ENCODE measurements at places on chromosomes 5 and 9.
A peak's percentile ranks its signal among the peaks of the same experiment; 100 is the strongest.

DNA sequence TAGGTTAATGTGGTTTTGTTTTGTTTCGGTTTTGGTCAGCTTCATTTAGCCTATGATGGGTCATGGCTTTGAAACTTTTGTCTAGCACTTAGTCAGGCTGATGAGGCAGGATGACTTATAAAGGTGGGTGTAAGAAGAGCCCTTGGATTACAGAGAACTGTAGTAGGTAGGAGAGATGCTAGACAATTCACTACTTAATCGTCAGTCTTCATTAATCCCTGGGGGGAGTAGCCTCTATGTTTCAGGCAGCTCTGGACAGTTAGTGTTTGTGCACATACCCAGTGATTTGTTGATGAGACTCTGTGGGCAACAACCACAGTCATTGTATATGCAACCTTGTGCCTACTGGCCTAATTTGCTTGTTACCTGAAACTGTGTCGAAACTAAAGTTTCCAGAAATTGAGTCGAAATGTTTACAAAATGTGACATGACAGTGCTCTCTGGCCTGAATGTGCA lies 113.3 kb downstream of the MTREX start:
- no peak overlapping the region for H3K4me3 ChIP-seq
- peaks cover 10% of the 10 kb centered on the region for H3K4me1 ChIP-seq
- no peak for DNase-seq
- H3K36me3 ChIP-seq, result peaks cover 31% of the 10 kb centered on the region
- H3K27ac ChIP-seq, result no peak overlapping the region

- no peaks in the 10 kb centered on the region for H3K27me3 ChIP-seq
- no peak for DNase-seq
- no peaks in the 10 kb centered on the region for H3K36me3 ChIP-seq
- H3K4me3 ChIP-seq, result no peak overlapping the region
Observed at GRCh38 chr5:168089201-168089887, 202.1 kb upstream of the WWC1 start.

GRCh38 chr9:114061830-114062474 lies 16.1 kb downstream of the AMBP start:
- no peak overlapping the region for H3K4me3 ChIP-seq
- no peak for DNase-seq
- peaks cover 13% of the 10 kb centered on the region for H3K4me1 ChIP-seq
- H3K27ac ChIP-seq, result no peak overlapping the region
- H3K27me3 ChIP-seq, result no peaks in the 10 kb centered on the region

DNA sequence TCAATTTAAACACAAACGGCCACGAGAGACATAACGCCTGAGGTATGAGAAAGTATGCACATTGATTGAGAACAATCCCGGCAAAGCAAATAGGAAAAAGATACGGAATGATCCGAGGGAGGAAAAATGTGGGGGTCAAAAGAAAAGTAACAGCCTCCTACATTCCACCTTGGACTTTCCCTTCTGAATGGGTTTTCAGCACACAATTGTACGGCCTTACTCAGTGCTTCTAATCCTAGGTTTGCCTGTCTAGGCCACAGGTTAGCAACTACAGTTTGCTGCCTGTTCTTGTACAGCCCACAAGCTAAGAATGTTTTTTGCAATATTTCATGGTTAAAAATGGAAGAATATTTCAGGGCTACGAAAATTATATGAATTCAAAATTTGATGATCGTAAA lies 46.2 kb upstream of the RNF20 start:
- H3K4me3 ChIP-seq, result peak overlapping the region; percentile 92
- no peaks in the 10 kb centered on the region for H3K36me3 ChIP-seq
- DNase-seq, result no peak
- no peaks in the 10 kb centered on the region for H3K27me3 ChIP-seq
- peak overlapping the region; percentile 97 for H3K27ac ChIP-seq
- H3K4me1 ChIP-seq, result peaks cover 31% of the 10 kb centered on the region

- H3K27me3 ChIP-seq, result no peaks in the 10 kb centered on the region
- H3K4me1 ChIP-seq, result no peaks in the 10 kb centered on the region
- no peak overlapping the region for H3K27ac ChIP-seq
- H3K36me3 ChIP-seq, result peaks cover 46% of the 10 kb centered on the region
- H3K4me3 ChIP-seq, result no peak overlapping the region
Observed at GRCh38 chr9:111375817-111376564, 46.0 kb upstream of the OR2K2 start.
